ENCODE measurements at places on chromosomes 2 and 18. TPM values are rescaled to one million over a fixed set of nuclear protein-coding genes. Genes with fewer than 3 reads are reported as not detected.

Gene RAPH1
- total RNA-seq, result 78.0 TPM

Gene CCDC178
- 0.19 TPM for total RNA-seq

Gene LRRC30
- not detected for total RNA-seq

Gene ANKRD29
- 2.4 TPM for total RNA-seq

Gene CREG2
- not detected for total RNA-seq

Gene COX5B
- 284 TPM for total RNA-seq

Gene ITPRIPL1
- total RNA-seq, result not detected

Gene TCF23
- not detected for total RNA-seq

DNA sequence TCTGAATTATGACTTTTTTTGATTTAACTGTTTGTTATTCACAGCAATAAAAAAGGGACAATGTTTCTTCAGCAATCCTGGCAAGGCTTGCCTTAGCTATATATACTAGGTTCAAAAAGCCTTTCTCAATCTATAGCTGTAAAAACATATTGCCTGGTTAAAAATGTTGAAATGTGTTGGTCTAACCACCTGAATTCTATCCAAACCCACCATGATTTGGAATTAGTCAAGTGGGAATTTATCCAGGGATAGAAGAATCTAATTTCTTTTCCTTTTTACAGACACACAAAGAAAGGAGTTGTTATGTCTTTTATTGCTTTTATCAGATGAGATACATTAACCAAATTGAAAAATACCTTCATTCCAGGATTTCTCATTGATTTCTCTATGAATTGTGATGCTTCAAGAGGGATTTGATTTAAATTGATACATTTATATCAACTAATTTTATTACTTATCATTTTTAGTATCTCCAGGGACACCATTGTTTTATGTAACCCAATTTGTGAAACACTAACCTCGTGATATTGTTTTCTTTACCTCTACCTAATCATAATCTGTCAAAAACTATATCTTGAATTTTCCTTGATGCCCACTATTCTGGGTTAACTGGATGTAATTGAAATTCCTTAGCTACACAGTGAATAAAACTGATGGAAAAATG lies 88.1 kb downstream of the LRP1B start:
- no peaks in the 10 kb centered on the region for H3K4me1 ChIP-seq
- no peak overlapping the region for H3K4me3 ChIP-seq
- no peak overlapping the region for H3K27ac ChIP-seq
- H3K27me3 ChIP-seq, result peaks cover 48% of the 10 kb centered on the region
- H3K36me3 ChIP-seq, result no peaks in the 10 kb centered on the region
- no peak for DNase-seq

DNA sequence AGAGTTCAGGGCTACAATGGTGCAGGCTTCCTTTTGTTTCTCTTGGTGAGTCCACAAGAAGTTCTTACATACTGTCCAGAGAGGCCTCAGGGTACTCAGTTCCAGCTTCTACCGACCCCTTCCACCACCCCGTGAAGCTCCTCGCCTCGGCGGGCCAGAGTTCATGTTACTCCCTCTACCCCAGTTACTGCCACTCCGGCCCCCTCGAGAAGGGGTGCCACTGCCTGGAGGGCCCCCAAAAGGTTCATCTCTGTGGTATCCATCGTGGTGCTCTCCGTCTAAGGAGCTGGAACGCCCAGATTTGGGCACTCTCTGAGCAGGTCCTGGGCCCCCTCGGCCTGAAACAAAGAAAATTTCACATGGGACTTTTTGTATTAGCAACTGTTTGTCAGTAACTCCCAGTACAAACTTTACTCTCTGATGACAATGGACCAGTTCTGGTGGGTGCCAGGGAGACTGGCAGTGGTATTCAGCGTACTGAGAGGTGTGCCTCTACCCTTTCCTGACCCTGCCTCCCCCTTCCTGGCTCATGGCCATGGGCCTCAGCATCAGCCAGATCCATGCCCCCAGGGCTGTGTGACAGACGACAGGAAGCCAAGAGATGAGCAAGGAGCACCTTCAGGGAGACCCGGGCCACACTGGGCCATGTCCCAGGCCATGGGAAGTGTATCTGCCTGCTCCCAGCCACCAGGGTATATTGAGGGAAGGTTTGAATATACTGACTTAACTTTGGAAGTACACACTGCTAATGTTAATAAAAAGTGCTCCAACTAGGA lies 5.1 kb downstream of the SFT2D3 start:
- H3K27ac ChIP-seq, result no peak overlapping the region
- H3K27me3 ChIP-seq, result no peaks in the 10 kb centered on the region
- H3K4me1 ChIP-seq, result peaks cover 10% of the 10 kb centered on the region
- H3K4me3 ChIP-seq, result no peak overlapping the region

DNA sequence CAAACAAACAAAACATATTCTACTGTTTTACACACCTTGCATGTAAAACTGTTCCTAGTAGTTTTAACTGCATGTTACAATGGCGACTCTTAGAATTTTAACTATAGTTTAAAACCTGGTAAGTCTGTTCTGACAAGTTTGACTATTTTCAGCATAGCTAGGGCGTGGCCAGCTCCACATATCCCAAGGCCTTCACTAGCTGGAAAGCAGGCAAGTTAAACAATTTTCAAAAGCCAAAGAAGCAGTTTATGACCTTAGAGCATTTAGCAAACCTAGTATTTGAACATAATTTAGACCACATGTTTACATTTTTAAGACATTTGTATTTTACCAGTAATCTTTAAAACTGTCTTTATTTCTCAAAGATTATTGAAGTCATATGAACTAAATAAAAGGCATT lies 402.8 kb upstream of the SYT4 start:
- H3K27me3 ChIP-seq, result no peaks in the 10 kb centered on the region
- H3K36me3 ChIP-seq, result no peaks in the 10 kb centered on the region
- no peaks in the 10 kb centered on the region for H3K4me1 ChIP-seq
- no peak for DNase-seq

- peaks cover 12% of the 10 kb centered on the region for H3K36me3 ChIP-seq
- H3K27ac ChIP-seq, result no peak overlapping the region
- no peak overlapping the region for H3K4me3 ChIP-seq
- H3K27me3 ChIP-seq, result no peaks in the 10 kb centered on the region
- no peak for DNase-seq
- H3K4me1 ChIP-seq, result no peaks in the 10 kb centered on the region
Observed at GRCh38 chr2:73426176-73426575, 40.5 kb downstream of the ALMS1 start.

DNA sequence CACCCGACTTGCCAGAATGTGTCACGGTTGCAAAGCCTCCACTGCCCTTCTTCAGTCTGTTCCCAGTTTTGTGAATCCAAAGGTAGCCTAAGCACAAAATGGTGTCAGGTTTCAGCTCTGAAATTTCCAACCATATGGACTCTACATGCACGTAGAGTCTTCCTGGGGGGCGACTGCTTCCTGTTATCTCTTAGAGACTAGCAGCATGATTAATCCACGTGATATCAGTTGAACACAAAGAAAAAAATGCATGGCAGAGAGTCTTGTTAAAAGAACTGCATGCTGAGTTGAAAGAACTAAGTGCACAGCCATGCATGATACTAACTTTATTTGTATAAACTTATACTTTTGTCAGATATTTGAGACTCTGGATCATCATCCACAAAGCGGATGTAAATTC lies 404.4 kb downstream of the SOCS6 start:
- no peak for DNase-seq
- H3K27me3 ChIP-seq, result peaks cover 22% of the 10 kb centered on the region
- H3K36me3 ChIP-seq, result no peaks in the 10 kb centered on the region

DNA sequence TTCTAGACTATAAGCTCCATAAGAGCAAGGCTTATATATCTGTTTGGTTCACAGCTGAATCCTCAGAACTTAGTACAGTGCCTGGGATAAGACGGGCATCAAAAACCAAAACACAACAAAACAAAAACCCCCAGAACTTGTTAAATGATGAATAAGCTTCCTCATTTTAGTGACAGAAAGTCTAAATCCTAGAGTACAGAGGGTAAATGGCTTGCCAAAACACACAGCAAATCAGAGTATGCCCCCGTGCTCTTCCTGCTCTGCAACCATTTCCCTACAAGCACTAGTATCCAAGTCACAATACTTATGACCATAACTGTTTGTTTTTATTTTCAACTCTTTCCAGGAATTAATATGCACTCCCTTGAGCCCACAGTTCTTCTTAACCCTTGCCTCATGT lies 10.1 kb downstream of the ZNF521 start:
- peaks cover 34% of the 10 kb centered on the region for H3K27me3 ChIP-seq
- H3K36me3 ChIP-seq, result no peaks in the 10 kb centered on the region
- no peak overlapping the region for H3K4me3 ChIP-seq
- H3K27ac ChIP-seq, result no peak overlapping the region
- DNase-seq, result no peak

DNA sequence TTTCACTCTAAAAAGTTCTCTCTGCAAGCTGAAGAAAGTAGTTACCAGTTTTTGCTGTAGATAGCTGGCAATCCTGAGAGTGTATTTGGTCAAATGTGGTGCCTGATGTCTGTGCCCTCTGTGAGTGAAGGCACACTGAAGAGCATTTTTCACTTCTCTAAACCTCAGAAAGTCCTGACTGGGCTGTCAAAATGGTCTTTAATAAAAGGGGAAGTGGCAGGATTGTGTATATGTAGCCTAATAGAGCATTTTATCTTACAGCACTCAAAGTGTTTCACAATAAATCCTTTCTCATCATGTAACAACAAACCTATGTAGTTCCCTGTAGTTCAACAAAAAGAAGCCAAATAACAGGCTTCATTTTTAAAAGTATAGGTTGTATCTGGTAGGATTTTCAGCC lies 1552.3 kb upstream of the SLC39A10 start:
- peak overlapping the region; percentile 54 for H3K27ac ChIP-seq
- no peaks in the 10 kb centered on the region for H3K27me3 ChIP-seq
- H3K36me3 ChIP-seq, result no peaks in the 10 kb centered on the region
- DNase-seq, result peak; percentile 4
- H3K4me1 ChIP-seq, result peaks cover 5% of the 10 kb centered on the region

- no peak for DNase-seq
- H3K27me3 ChIP-seq, result peaks cover 33% of the 10 kb centered on the region
- H3K4me1 ChIP-seq, result peaks cover 9% of the 10 kb centered on the region
- H3K4me3 ChIP-seq, result no peak overlapping the region
Observed at GRCh38 chr2:110870545-110870944, 138.2 kb downstream of the ACOXL start.

GRCh38 chr18:49015886-49016647 lies 65.3 kb upstream of the SMAD7 start:
- peaks cover 11% of the 10 kb centered on the region for H3K4me1 ChIP-seq
- no peak overlapping the region for H3K27ac ChIP-seq
- H3K4me3 ChIP-seq, result no peak overlapping the region
- DNase-seq, result no peak

- no peaks in the 10 kb centered on the region for H3K36me3 ChIP-seq
- DNase-seq, result peak; percentile 3
- H3K27ac ChIP-seq, result no peak overlapping the region
- no peaks in the 10 kb centered on the region for H3K4me1 ChIP-seq
Observed at GRCh38 chr2:44741507-44741906, 200.0 kb upstream of the SIX3 start.

DNA sequence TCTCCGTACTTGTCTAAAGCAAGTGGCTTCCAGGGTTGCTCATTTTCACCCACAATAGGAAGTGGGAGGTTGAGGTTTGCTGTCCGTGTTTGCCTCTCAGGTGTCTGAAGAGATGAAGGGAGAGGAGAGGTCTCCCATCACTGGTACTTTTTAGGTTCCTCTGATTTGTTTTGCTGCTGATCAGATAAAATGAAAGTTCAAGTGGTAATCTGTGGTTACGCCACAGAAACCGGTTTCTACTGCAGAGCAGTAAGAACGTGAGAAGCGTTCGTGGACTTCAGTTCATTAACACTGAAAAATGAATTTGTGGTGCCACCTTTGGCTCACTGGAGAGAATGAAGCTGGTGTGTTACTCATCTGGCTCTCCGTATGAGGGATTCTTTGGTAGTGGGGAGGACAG lies 118.2 kb downstream of the GBX2 start:
- no peaks in the 10 kb centered on the region for H3K27me3 ChIP-seq
- DNase-seq, result no peak
- no peak overlapping the region for H3K27ac ChIP-seq
- peaks cover 22% of the 10 kb centered on the region for H3K36me3 ChIP-seq
- no peaks in the 10 kb centered on the region for H3K4me1 ChIP-seq
- H3K4me3 ChIP-seq, result no peak overlapping the region

DNA sequence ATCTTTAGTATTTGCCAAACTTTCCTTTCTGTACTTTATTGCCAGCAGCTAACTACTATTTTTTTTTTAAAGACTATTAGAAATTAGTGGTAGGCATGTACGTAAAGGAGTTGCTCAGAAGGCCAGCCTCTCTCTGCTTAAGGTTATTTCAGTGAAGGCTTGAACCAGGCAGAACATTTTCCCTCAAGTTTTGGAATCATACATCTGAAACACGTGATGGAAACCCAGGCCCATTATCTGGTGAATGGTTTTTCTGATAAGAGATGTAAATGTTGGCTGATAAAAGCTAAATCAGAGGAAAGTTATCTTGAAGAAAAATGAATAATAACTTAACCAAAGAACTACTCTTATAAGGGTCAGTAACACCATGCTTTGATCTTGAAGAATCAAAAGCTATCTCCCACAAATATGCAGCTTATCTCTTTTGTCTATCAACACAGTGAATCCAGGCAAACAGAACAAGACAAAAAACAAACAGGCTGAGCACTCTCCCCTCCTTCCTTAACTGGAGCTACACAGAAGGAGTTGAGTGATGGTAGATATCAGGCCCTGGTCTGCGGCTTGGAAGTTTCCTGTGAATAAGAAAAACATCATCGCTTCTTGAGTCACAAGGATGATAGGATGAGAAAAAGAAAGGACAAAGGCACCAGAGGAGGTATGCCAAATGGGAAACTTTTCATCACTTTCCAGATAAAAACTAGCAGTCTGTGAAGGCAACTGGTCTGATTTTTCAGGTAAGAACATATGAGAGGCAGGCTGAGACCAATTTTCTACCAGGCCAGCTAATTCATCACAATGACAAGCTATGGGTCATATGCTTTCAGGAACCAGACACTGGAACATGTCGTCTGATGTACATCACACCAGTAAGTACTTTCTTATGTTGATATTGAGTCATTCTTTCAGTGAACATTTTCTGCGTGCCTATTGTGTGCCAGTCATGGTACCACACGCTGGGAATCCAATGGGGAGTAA lies 88.4 kb upstream of the STK17B start:
- H3K4me3 ChIP-seq, result no peak overlapping the region
- H3K4me1 ChIP-seq, result peaks cover 17% of the 10 kb centered on the region
- H3K36me3 ChIP-seq, result no peaks in the 10 kb centered on the region

GRCh38 chr18:31241900-31242409 lies 76.0 kb upstream of the DSG1 start:
- H3K4me3 ChIP-seq, result peak overlapping the region; percentile 41
- H3K27me3 ChIP-seq, result no peaks in the 10 kb centered on the region
- peak; percentile 96 for DNase-seq

GRCh38 chr2:240963868-240964703 lies 34.3 kb upstream of the SNED1 start:
- no peaks in the 10 kb centered on the region for H3K36me3 ChIP-seq
- H3K27me3 ChIP-seq, result no peaks in the 10 kb centered on the region
- DNase-seq, result no peak
- H3K4me1 ChIP-seq, result no peaks in the 10 kb centered on the region
- no peak overlapping the region for H3K4me3 ChIP-seq
- no peak overlapping the region for H3K27ac ChIP-seq

DNA sequence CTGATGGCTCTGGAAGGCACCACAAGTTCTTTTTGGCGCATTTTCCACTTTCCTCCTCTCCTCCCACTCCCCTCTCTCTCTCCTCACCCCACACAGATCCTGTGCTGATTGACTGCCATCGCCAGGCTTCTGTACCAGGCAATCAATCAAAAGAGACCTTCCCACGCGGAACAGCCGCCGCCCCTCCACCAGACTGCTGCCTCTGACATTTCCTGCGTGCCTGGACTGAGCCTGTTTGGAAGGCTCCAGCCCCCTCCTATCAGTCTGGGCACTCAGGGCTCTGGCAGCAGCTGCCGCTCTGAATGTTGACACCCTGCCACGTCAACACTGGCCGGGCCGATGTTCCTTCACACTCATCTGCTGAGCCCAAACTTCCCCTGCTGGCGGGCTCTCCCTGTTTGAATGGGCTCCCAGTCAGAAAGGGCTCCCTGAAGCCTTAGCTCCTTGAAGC lies 467.7 kb downstream of the EPHA4 start:
- H3K4me1 ChIP-seq, result peaks cover 15% of the 10 kb centered on the region
- no peak overlapping the region for H3K4me3 ChIP-seq
- H3K27me3 ChIP-seq, result no peaks in the 10 kb centered on the region
- peak overlapping the region; percentile 90 for H3K27ac ChIP-seq

All from MCF 10A (cell line).